ENCODE measurements at places on chromosomes 2 and 18. TPM values are rescaled to one million over a fixed set of nuclear protein-coding genes. Genes with fewer than 3 reads are reported as not detected.

Gene SH3RF3
- total RNA-seq: 4.6 TPM

Gene ASB18
- total RNA-seq: not detected

Gene TLX2
- total RNA-seq: not detected

Gene GALNT1
- total RNA-seq: 46.5 TPM

DNA sequence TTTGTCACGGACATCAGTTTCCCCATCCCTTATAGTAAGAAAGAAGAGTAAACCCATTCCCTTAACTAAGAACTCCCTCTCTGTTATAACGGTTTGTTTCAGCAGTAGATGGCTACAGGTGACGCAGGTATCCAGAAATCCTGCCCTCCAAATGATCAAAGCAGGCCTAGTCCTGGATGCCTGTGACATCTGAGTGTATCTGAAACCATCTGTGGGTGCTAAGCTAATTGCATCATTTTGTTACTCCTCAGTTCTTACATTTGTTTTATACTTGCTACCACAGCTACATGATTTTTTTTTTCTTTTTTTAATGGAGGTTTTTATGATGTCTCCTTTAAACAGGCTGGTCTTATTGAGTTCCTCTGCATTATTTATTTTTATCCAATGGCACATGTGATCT is 55.1 kb downstream of the AAK1 start:
- no peak overlapping the region for H3K4me3 ChIP-seq
- DNase-seq: no peak
- no peaks in the 10 kb centered on the region for H3K27me3 ChIP-seq
- no peaks in the 10 kb centered on the region for H3K4me1 ChIP-seq
- no peaks in the 10 kb centered on the region for H3K36me3 ChIP-seq

Gene CRIM1
- total RNA-seq: 178 TPM

Gene THSD7B
- total RNA-seq: 2.1 TPM

DNA sequence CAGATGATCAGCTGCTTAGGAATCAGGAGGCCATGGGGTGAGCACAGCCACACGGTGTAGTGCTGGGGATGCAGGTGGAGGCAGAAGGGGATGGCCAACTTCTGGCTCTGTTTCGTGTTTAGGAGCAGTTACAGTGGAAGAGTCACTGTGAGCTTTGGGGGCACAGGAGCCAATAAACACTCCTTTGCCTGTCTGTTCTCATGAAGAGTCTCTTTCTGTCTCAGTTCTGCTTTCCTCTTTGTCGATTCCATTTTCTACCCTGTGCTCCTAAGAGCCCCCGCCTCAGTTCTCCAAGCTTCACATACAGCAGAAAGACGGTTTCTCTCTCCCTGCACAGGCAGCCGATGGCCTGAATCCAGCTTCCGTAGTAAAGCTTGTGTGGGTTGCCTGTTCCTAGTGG is 21.0 kb upstream of the RRM2 start:
- no peak overlapping the region for H3K27ac ChIP-seq
- no peaks in the 10 kb centered on the region for H3K36me3 ChIP-seq
- H3K27me3 ChIP-seq: no peaks in the 10 kb centered on the region

- no peak for DNase-seq
- H3K4me3 ChIP-seq: no peak overlapping the region
- H3K36me3 ChIP-seq: no peaks in the 10 kb centered on the region
- no peaks in the 10 kb centered on the region for H3K4me1 ChIP-seq
These were observed 174.8 kb downstream of the PRPF40A start for GRCh38 chr2:152542337-152542994.

DNA sequence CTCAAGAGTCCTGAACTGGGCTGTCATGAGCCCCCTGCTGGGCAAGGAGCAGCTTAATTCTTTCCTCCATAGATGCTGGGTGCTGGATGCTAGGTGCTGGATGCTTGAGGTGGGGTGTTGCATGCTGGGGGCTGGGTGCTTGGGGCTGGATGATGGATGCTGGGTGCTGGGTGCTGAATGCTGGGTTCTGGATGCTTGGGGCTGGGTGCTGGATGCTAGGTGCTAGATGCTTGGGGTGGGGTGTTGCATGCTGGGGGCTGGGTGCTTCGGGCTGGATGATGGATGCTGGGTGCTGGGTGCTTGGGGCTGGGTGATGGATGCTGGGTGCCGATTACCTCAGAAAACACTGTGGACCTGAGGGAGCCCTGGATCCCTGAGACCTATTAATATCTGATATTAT is 837.7 kb downstream of the GALR1 start:
- H3K4me3 ChIP-seq: no peak overlapping the region
- H3K36me3 ChIP-seq: no peaks in the 10 kb centered on the region
- peaks cover 9% of the 10 kb centered on the region for H3K27me3 ChIP-seq
- DNase-seq: no peak
- no peaks in the 10 kb centered on the region for H3K4me1 ChIP-seq

GRCh38 chr2:233815861-233816260 is 37.7 kb downstream of the MROH2A start:
- no peaks in the 10 kb centered on the region for H3K36me3 ChIP-seq
- no peak for DNase-seq
- H3K27me3 ChIP-seq: no peaks in the 10 kb centered on the region
- H3K27ac ChIP-seq: no peak overlapping the region
- H3K4me3 ChIP-seq: no peak overlapping the region

GRCh38 chr2:96856776-96857666 is 795 bp downstream of the ANKRD39 start:
- H3K27me3 ChIP-seq: no peaks in the 10 kb centered on the region
- H3K4me1 ChIP-seq: peaks cover 5% of the 10 kb centered on the region
- H3K27ac ChIP-seq: peak overlapping the region; percentile 91
- H3K36me3 ChIP-seq: no peaks in the 10 kb centered on the region
- peak overlapping the region; percentile 79 for H3K4me3 ChIP-seq
- no peak for DNase-seq

DNA sequence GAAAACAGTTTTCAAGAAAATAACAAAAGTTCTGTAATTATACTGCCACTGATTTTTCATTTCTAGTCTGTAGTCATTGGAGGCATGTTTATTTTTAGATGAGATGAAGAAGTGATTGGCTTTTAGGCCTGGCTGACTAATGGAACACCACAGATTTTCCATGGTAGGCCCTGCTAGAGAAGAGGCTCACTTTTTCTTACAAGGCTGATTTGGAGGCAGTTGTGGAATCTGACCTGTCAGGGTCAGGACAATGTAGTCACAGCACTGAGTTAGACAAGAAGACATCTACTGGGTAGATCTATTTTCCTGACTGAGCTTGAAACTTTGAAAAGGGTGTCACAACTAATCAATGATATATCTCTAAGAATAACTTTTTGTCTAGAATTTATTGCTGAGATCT is 43.9 kb downstream of the KDM3A start:
- H3K4me1 ChIP-seq: no peaks in the 10 kb centered on the region
- H3K36me3 ChIP-seq: peaks cover 21% of the 10 kb centered on the region
- H3K4me3 ChIP-seq: no peak overlapping the region
- DNase-seq: no peak

Gene FBXO15
- total RNA-seq: 1.3 TPM

DNA sequence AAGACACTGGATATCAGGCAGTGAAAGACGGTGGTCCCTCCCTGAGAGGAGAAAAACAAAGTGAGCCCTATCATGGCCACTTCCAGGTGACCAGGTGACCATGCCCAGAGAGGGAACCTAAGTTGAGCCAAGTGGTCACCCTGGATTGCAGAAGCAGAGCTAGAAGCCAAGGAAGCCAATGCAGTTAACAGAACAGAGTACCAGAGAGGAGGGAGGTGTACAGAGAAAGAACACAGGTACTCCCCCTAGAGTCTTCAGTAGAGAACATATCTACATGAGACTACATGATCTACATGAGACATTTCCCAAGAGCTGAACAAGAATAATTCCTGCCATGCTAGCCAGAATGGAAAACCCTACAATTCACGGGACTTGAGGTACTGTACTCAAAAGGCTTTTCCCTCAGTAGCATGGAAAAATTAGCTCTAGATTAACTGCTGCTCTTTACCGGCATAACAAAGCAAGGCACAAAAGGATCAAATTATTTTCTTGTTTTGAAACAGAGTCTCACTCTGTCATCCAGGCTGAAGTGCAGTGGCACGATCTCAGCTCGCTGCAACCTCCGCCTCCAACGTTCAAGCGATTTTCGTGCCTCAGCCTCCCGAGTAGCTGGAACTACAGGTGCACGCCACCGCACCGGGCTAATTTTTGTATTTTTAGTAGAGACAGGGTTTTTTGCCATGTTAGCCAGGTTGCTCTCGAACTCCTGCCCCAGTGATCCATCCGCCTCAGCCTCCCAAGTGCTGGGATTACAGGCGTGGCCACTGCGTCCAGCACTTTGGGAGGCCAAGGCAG is 23.5 kb downstream of the ROCK2 start:
- no peak for DNase-seq
- no peaks in the 10 kb centered on the region for H3K36me3 ChIP-seq
- H3K27ac ChIP-seq: no peak overlapping the region
- H3K4me1 ChIP-seq: peaks cover 3% of the 10 kb centered on the region
- H3K4me3 ChIP-seq: no peak overlapping the region

DNA sequence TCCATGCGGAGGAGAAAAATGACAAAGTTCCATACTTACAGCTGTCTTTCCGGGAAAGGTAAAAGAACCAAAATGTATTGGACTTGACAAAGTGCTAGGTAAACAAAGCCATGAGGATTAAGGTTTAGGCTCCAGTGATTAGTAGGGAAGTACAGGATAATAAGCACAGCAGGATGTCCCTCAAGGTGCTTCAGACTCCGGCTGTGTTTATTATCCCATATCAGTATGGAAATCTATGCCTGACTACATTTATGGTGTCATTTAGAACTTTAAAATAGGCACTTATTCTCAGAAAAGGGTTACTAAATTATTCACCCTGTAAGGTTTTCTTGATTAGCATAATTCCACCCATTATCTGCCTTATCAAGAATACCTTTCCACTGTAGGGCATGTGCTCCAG is 136.3 kb upstream of the CCDC68 start:
- no peak for DNase-seq
- H3K4me3 ChIP-seq: no peak overlapping the region
- H3K36me3 ChIP-seq: no peaks in the 10 kb centered on the region
- H3K27me3 ChIP-seq: no peaks in the 10 kb centered on the region
- H3K27ac ChIP-seq: no peak overlapping the region
- H3K4me1 ChIP-seq: no peaks in the 10 kb centered on the region

Gene TUBA3D
- total RNA-seq: not detected

Gene TTC31
- 27.8 TPM for total RNA-seq

DNA sequence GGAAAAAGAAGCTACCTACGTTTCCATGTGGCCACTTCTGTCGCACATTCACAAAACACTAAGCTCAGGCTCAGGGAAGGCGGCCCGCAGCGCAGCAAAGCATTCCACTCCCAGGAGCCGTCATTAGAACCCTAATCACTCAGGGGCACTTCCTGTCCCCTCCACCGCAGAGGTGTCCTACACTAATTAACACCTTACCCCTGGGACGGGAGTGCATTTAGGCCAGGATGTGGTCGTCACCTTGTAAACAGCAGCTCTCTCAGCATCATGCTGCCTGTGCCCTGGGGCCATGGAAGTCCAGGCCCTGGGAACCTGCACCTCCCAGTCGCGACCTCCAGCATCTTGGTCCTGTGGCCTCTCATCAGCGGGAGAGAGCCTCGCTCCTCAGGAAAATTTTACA is 359.8 kb upstream of the SALL3 start:
- H3K27me3 ChIP-seq: peaks cover 15% of the 10 kb centered on the region
- H3K27ac ChIP-seq: no peak overlapping the region
- H3K36me3 ChIP-seq: no peaks in the 10 kb centered on the region
- no peak overlapping the region for H3K4me3 ChIP-seq
- no peak for DNase-seq
- H3K4me1 ChIP-seq: no peaks in the 10 kb centered on the region

DNA sequence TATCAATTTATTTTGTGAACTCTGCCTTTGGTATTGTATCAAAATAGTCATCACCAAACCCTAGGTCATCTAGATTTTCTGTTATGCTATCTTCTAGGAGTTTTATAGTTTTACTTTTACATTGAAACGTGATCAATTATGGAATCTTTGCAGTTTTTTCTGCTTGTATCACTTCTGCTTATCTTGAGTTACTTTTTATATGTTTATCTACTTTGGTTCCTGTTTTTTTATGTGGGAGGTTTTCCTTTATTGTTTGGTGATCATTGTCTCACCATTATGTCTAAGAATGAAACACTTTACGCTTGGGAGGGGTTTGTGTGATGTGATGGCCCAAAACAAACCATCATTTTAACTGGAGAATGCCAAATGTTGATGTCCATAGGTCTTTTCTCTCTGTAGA is 261.2 kb downstream of the SPAG16 start:
- no peaks in the 10 kb centered on the region for H3K27me3 ChIP-seq
- no peak overlapping the region for H3K27ac ChIP-seq
- no peaks in the 10 kb centered on the region for H3K36me3 ChIP-seq
- H3K4me3 ChIP-seq: no peak overlapping the region
- no peak for DNase-seq

- H3K27ac ChIP-seq: no peak overlapping the region
- no peak for DNase-seq
- no peak overlapping the region for H3K4me3 ChIP-seq
- H3K27me3 ChIP-seq: no peaks in the 10 kb centered on the region
These were observed 26.3 kb upstream of the CCDC178 start for GRCh38 chr18:33466822-33467221.

Gene RUFY4
- not detected for total RNA-seq

Gene ITPRIPL1
- 6.9 TPM for total RNA-seq

DNA sequence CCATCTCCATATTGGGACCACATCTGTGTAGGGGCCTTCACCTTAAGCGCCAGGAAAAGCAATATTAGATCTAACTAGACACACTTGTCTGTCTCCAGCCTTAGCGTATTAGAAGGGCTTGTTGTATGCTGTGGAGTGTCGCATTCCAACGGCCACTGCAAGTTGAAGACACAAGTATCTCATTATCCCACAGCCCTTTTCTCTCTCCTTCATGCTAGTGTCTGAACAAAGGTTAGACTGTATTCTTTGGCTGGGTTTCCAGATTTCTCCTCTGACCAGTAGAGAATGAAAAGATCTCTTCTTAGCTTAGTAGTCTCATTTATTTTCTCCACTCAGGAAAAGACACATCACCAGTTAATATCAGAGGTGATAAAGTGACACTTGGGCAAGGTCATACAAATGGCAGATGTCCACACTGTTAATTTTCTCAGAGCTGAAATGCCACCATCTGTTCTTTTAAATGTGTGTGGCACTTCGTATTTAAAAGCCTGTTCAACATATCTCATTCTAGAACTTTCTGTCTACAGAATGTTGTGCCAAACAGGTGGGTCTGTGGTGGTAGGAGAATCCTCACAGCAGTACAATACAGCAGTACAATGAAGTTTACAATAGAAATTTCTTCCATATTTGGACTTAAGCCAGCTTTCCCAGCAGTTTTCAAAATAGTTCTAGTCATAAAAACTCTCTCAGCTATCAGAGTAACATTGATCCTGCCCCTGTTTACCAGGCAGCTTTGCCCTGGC is 94.0 kb upstream of the ITGA6 start:
- no peaks in the 10 kb centered on the region for H3K4me1 ChIP-seq
- no peaks in the 10 kb centered on the region for H3K27me3 ChIP-seq
- DNase-seq: no peak
- H3K36me3 ChIP-seq: no peaks in the 10 kb centered on the region
- no peak overlapping the region for H3K27ac ChIP-seq

- H3K36me3 ChIP-seq: no peaks in the 10 kb centered on the region
- H3K4me1 ChIP-seq: no peaks in the 10 kb centered on the region
- H3K27me3 ChIP-seq: no peaks in the 10 kb centered on the region
- H3K4me3 ChIP-seq: no peak overlapping the region
- no peak for DNase-seq
- no peak overlapping the region for H3K27ac ChIP-seq
These were observed 804.7 kb upstream of the PIK3C3 start for GRCh38 chr18:41150316-41150715.

Measured in breast epithelium (tissue), 4 donors.